Activated T-helper 1 cell treated with anti-CD3 and anti-CD28 coated beads, Interleukin-2, amount 50 U/mL, for 16 hours (primary cell): ENCODE measurements at places on chromosomes 3 and 15.

GRCh38 chr3:114320246-114320645 lies 26.4 kb downstream of the TIGIT start:
- no peak for DNase-seq

GRCh38 chr3:182713743-182714517 lies 79.4 kb upstream of the ATP11B start:
- DNase-seq, result no peak

GRCh38 chr3:64203216-64203615 lies 22.1 kb downstream of the PRICKLE2 start:
- no peak for DNase-seq

- no peak for DNase-seq
These were observed 460.5 kb downstream of the ZNF385D start for GRCh38 chr3:21290557-21290956.

- DNase-seq, result no peak
These were observed 863.7 kb upstream of the ALCAM start for GRCh38 chr3:104503022-104503421.

- no peak for DNase-seq
These were observed 476.9 kb downstream of the ZNF385D start for GRCh38 chr3:21274079-21274571.

GRCh38 chr3:126900859-126901540 lies 81.9 kb upstream of the PLXNA1 start:
- DNase-seq, result no peak

GRCh38 chr15:83578691-83579090 lies 75.2 kb upstream of the ADAMTSL3 start:
- DNase-seq, result no peak

- DNase-seq, result no peak
These were observed 43.8 kb downstream of the GRIP2 start for GRCh38 chr3:14496351-14496750.

GRCh38 chr3:23159929-23160328 lies 43.2 kb upstream of the UBE2E2 start:
- no peak for DNase-seq

DNA sequence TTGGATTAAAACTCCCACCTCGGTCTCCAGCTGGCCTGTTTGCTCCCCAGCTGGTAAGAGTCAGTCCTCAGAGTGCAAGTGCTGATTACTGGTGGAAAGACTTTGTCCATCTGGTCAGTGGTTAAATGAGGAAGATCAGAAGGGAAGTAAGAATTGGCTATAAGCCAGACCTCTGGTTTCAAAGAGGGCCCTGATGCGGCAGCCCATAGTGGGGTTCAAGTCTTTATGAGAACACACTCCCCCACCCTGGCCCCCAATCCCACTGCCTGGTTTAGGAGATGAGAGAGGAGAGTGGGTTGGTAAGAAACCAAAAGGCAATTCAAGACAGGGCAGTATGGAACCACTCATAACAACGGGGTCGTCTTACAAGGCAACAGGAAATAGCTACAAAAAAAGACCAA lies 65.0 kb downstream of the FRMD4B start:
- no peak for DNase-seq

DNA sequence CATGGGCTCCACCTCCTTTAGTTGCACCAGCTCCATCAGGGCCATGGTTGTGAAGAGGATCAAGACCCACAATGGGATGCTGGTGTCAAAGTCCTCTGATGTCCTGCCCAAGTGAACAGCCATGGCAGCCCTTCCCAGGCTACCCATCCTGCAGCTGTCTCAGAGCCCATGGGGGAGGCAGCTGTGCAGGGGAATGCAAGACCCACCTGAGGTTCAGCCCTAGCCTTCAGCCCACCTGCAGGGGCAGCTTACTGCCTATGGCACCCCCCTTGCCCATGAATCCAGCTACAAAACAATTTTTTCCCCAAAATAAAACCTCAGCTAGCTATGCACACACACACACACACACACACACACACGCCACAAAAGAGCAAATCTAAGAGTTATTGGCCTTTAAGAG lies 48.2 kb upstream of the POU1F1 start:
- no peak for DNase-seq

- no peak for DNase-seq
These were observed 98.5 kb downstream of the ITPR1 start for GRCh38 chr3:4591669-4592068.

DNA sequence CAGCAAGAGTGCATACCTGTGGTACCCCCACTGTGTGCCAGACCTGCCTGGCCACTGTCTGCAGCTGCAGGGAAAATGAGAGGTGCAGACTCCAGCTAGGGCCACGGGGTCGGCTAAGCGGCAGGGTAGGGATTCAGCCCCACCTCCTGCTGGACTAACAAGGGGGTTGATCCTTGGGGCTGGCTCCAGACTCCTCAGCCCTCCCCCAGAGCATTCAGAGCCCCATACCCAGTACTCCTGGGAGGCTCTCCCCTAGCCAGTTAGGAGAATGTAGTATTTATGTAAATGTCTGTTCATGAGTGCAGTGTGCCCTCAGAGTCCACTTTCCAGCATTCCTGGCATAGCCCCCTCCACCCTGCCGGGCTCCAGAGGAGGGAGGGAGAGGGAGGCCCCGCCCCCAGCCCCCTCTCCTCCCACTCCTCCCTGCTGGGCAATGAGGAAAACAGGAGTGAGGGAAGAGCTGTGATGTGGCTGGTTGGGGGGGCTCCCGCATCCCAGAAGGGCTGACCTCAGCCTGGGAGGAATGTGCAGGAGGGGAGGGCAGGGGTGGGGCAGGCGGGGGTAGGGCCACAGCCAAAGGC lies 4.5 kb upstream of the SEMA3B start:
- DNase-seq, result no peak

GRCh38 chr3:50271314-50271936 lies 2.5 kb downstream of the SEMA3B start:
- no peak for DNase-seq

- no peak for DNase-seq
These were observed 385.4 kb upstream of the SEMA6D start for GRCh38 chr15:47331829-47332393.

- no peak for DNase-seq
These were observed 16.3 kb downstream of the ZBED2 start for GRCh38 chr3:111578867-111579266.

- no peak for DNase-seq
These were observed 18.7 kb upstream of the LPP start for GRCh38 chr3:188135271-188135670.

- DNase-seq, result no peak
These were observed 1.4 kb upstream of the SLC41A3 start for GRCh38 chr3:126085276-126085675.

DNA sequence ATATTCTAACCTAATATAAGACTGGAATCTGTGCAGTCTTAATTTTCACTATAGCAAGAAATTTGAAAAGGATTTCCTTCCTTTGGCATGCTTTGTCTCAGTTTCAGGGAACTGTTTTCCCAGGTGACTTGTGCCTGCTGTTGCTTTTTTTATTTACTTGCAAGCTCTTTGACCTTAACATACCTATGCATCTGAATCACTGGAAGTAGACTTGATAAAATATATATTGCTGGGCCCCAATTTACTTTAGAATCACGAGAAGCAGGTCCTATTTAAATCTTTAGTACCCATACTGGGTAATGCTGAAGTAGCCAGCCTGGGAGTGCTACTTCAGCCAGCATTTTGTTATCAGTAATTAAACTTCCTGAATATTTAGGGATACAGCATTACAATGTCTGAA lies 257.9 kb upstream of the ALCAM start:
- no peak for DNase-seq

DNA sequence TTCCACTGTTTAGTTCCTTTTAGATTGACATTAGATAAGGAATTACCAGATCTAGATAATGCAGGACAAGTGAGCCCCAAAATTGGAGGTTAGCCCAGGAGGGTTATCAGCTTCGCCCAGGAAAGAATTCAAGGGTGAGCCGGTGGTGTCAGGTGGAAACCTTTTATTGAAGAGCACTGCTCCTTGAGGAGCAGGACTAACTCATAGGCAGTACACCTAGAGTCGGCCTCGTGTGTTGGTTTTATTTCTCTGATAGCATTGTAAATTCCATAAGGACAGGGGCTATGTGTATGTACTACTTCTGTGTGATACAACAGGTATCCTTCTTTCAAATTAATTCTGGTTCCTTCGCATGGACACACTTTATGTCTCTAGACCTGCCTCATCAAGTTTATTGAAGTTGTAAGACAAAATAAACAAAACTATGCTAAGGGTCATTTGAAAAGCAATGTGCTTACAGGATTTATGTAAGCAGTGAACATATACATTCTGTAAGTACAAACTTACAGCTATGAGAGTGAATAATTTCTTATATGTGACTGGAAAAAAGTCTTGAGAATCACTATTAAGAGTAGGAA lies 57.2 kb downstream of the SNX4 start:
- no peak for DNase-seq
